Subcutaneous preadipocyte (primary cell): ENCODE measurements at places on chromosomes 7 and 10. TPM values are rescaled to one million over a fixed set of nuclear protein-coding genes. Genes with fewer than 3 reads are reported as not detected.

The MBL2 gene
- not detected in 2 replicates for total RNA-seq

The NRAP gene
- total RNA-seq = not detected in 2 replicates

The TAS2R5 gene
- 0.59 and 1.5 TPM in 2 replicates for total RNA-seq

The TAS2R3 gene
- 1.8 TPM in 2 replicates for total RNA-seq

The CALN1 gene
- total RNA-seq = under 0.01 TPM in 1 of 2 replicates, not detected in the other

The HILPDA gene
- total RNA-seq = 16.4 and 20.2 TPM in 2 replicates

The PDE1C gene
- 0.39 and 0.73 TPM in 2 replicates for total RNA-seq

The LIPN gene
- total RNA-seq = not detected in 2 replicates

The CALML5 gene
- not detected in 2 replicates for total RNA-seq

The GRM3 gene
- total RNA-seq = not detected in 2 replicates

The HOGA1 gene
- total RNA-seq = 2.5 and 2.6 TPM in 2 replicates

The SORCS1 gene
- not detected in 2 replicates for total RNA-seq

The ZMIZ1 gene
- 12.9 and 19.2 TPM in 2 replicates for total RNA-seq

The CPN1 gene
- total RNA-seq = not detected in 2 replicates

The TMEM139 gene
- not detected in 2 replicates for total RNA-seq

The PRLHR gene
- total RNA-seq = not detected in 2 replicates

The ZNF467 gene
- 0.20 TPM in 1 of 2 replicates, not detected in the other for total RNA-seq

The IDI2 gene
- under 0.01 TPM in 1 of 2 replicates, not detected in the other for total RNA-seq

The PNLIPRP2 gene
- not detected in 2 replicates for total RNA-seq

The PIP gene
- not detected in 2 replicates for total RNA-seq

The CALCR gene
- not detected in 2 replicates for total RNA-seq

The TEX36 gene
- total RNA-seq = not detected in 2 replicates

The SSC4D gene
- 0.39 and 1.1 TPM in 2 replicates for total RNA-seq

The STEAP4 gene
- total RNA-seq = 155 and 477 TPM in 2 replicates

The OR2A1 gene
- under 0.01 and 0.37 TPM in 2 replicates for total RNA-seq

The UPK3BL2 gene
- total RNA-seq = 2.9 and 3.7 TPM in 2 replicates

The POLR3A gene
- 18.7 and 27.4 TPM in 2 replicates for total RNA-seq

The PRSS1 gene
- total RNA-seq = not detected in 2 replicates
